Muscle of back (tissue), 13 donors: ENCODE measurements at places on chromosomes 6 and 20. TPM values are rescaled to one million over a fixed set of nuclear protein-coding genes. Genes with fewer than 3 reads are reported as not detected.

Gene ZNF165
- polyA plus RNA-seq: 0.29 TPM

Gene SUMO4
- 0.40 TPM for polyA plus RNA-seq

Gene C6orf163
- 1.3 TPM for polyA plus RNA-seq

Gene MYBL2
- 10.8 TPM for polyA plus RNA-seq

Gene CFAP206
- polyA plus RNA-seq: 0.19 TPM

Gene NFATC2
- polyA plus RNA-seq: 5.5 TPM

Gene RIPOR3
- 8.2 TPM for polyA plus RNA-seq

Gene PGC
- not detected for polyA plus RNA-seq

Gene CRIP3
- 0.57 TPM for polyA plus RNA-seq

Gene OARD1
- polyA plus RNA-seq: 15.4 TPM

Gene UTRN
- 61.0 TPM for polyA plus RNA-seq

Gene OGFR
- polyA plus RNA-seq: 16.9 TPM

Gene LST1
- polyA plus RNA-seq: 6.6 TPM

Gene SLC12A5
- polyA plus RNA-seq: 0.29 TPM

Gene CCN5
- polyA plus RNA-seq: 0.13 TPM

Gene MYT1
- polyA plus RNA-seq: 0.41 TPM

Gene SNAP91
- 1.4 TPM for polyA plus RNA-seq

Gene DEF6
- polyA plus RNA-seq: 5.9 TPM

Gene COL9A3
- 14.0 TPM for polyA plus RNA-seq

Gene MACROD2
- polyA plus RNA-seq: 2.4 TPM

Gene HLA-DRB5
- 1.1 TPM for polyA plus RNA-seq

Gene SSTR4
- not detected for polyA plus RNA-seq

Gene SLC35B2
- 33.7 TPM for polyA plus RNA-seq

Gene PRICKLE4
- 1.9 TPM for polyA plus RNA-seq

Gene OR12D3
- not detected for polyA plus RNA-seq

Gene SIRPB2
- polyA plus RNA-seq: 1.2 TPM

Gene RNF39
- polyA plus RNA-seq: 0.47 TPM

Gene ECT2L
- polyA plus RNA-seq: 0.17 TPM

Gene MPIG6B
- polyA plus RNA-seq: 0.93 TPM

Gene PBOV1
- not detected for polyA plus RNA-seq

Gene ERVFRD-1
- polyA plus RNA-seq: 0.19 TPM

Gene DSP
- 3.5 TPM for polyA plus RNA-seq

Gene EMILIN3
- polyA plus RNA-seq: 44.0 TPM

Gene LINC00237
- 0.50 TPM for polyA plus RNA-seq

Gene SYCP2L
- polyA plus RNA-seq: 1.9 TPM

Gene STK35
- polyA plus RNA-seq: 10.0 TPM

Gene CRISP2
- polyA plus RNA-seq: not detected

Gene BPIFB6
- not detected for polyA plus RNA-seq

Gene RSPH4A
- polyA plus RNA-seq: 0.46 TPM

Gene CST5
- polyA plus RNA-seq: not detected

Gene SLC25A27
- polyA plus RNA-seq: 9.9 TPM

Gene CDK19
- 14.1 TPM for polyA plus RNA-seq

Gene IGF2R
- polyA plus RNA-seq: 130 TPM

Gene PDYN
- not detected for polyA plus RNA-seq

Gene EPPIN
- not detected for polyA plus RNA-seq

Gene OR2B2
- not detected for polyA plus RNA-seq

Gene SOX4
- 39.8 TPM for polyA plus RNA-seq

Gene METTL24
- polyA plus RNA-seq: 0.69 TPM

Gene TFAP2C
- 0.20 TPM for polyA plus RNA-seq

Gene ATP6V1G2
- polyA plus RNA-seq: 2.5 TPM

Gene SLC22A3
- 16.5 TPM for polyA plus RNA-seq

Gene SIM1
- 4.6 TPM for polyA plus RNA-seq

Gene BPIFB4
- not detected for polyA plus RNA-seq

Gene SLC35F1
- polyA plus RNA-seq: 2.3 TPM

Gene BHLHE23
- not detected for polyA plus RNA-seq

Gene PPP1R16B
- 6.0 TPM for polyA plus RNA-seq
